Activated CD4-positive, alpha-beta T cell treated with anti-CD3 and anti-CD28 coated beads for 1 hour (primary cell): ENCODE measurements at places on chromosomes 3 and 15.

GRCh38 chr15:30008156-30008555 lies 74.6 kb upstream of the GOLGA8J start:
- DNase-seq: no peak

GRCh38 chr3:105832644-105833043 lies 36.2 kb downstream of the CBLB start:
- no peak for DNase-seq

GRCh38 chr3:105516972-105517371 lies 150.3 kb downstream of the ALCAM start:
- DNase-seq: no peak

DNA sequence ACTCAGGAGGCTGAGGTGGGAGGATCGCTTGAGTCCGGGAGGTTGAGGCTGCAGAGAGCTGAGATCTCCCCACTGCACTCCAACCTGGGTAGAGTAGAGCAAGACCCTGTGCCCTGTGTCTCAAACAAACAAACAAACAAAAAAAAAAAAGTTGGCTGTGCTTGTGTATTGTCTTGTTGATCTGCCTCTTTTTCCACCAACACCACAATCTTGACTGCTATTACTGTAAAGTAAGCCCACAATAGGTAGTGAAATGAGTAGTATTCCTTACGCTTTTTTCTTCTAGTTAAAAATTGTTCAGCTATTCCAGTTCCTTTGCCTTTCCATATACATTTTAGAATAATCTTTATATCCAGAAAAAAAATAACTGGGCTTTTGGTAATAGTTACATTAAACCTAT lies 35.5 kb downstream of the PTH1R start:
- DNase-seq: no peak

DNA sequence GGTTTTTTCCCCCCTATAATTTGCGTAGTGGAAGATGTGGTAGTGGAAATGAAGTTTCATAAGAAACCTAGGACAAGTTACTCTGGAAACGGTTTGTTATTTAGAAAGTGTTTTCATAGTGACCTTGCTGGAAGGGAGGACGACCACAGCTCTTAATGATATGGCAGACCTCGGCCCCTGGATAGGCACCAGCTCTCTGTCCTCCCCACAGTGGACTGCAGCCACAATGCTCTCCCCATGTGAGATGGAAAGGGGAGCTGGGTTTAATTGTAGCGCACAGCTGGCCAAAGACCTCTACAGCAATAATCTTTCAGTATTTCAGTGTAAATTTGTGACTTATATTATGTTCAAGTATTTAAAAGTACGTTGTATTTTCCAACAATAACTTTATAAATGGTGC lies 151.2 kb downstream of the PLCL2 start:
- DNase-seq: no peak

GRCh38 chr3:42498034-42498433 lies 4.4 kb upstream of the VIPR1 start:
- no peak for DNase-seq

GRCh38 chr3:58029842-58030584 lies 21.8 kb downstream of the FLNB start:
- no peak for DNase-seq

DNA sequence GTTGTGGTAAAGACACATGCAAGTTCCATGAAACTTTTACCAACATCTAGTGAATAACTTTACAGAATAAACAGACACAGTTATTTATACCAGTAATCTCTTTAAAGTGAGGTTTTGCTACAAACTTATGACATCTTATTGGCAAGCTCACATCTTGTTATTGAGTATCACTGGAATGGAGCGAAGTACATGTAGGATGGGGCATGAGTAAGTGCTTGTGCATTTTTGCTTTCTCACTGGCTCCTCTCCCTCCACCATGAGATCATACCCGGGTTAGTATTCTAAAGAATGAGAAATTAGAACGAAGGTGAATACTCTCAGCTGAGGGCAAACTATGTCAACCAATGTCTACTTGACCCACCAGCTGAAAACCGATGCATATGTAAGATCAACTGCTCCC lies 193.3 kb upstream of the ZNF717 start:
- DNase-seq: no peak

DNA sequence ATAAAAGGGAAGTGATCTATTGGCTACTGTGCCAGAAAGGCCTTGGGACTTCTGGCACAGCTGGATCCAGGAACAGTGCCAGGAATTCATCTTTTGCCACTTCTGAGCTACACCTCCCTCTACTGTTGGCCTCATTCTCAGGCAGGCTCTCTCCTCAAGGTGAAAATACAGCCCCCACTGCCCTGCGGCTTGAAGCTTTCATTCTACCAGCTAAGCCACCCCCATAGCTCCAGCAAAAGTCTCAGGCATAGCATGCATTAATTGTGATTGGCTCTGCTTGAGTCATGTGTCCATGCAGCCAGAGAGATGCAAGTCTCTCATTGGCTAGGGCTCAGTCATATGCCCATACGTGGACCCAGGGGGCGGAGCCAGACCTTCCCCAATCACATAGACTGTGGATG lies 142.4 kb downstream of the TPRA1 start:
- no peak for DNase-seq

GRCh38 chr3:82736696-82737277 lies 975.3 kb upstream of the GBE1 start:
- no peak for DNase-seq

DNA sequence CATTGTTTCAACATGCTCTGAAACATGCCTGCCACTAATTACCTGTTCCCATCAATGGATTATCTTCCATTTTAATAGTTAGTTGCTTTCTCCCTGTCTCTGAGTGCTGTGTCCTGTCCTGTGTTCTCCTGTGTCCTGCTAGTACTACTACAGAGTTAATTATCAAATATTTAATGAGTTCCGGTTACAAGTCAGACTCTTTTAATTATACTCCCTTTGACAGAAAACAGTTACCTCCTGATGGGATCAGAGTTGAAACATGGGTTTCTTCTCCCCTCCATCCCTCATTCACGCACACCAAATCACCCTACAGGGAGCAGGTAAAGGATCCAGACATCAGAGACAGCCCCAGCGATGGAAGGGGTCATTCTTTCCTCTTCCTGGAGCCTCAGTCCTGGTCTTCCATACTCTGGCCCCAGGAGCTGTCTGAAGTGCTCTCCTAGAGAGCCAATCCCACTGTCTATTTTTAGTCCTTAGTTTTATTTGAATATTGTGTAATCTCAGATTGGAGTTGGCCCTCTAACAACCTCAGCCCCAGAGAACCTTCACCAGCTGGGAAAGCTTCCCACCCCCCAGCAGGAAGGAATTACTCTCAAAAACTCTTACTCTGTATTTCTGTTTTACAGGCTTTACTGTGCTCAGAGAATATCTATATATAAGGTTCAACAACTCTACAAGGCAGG lies 137.0 kb upstream of the C2CD4B start:
- DNase-seq: no peak

DNA sequence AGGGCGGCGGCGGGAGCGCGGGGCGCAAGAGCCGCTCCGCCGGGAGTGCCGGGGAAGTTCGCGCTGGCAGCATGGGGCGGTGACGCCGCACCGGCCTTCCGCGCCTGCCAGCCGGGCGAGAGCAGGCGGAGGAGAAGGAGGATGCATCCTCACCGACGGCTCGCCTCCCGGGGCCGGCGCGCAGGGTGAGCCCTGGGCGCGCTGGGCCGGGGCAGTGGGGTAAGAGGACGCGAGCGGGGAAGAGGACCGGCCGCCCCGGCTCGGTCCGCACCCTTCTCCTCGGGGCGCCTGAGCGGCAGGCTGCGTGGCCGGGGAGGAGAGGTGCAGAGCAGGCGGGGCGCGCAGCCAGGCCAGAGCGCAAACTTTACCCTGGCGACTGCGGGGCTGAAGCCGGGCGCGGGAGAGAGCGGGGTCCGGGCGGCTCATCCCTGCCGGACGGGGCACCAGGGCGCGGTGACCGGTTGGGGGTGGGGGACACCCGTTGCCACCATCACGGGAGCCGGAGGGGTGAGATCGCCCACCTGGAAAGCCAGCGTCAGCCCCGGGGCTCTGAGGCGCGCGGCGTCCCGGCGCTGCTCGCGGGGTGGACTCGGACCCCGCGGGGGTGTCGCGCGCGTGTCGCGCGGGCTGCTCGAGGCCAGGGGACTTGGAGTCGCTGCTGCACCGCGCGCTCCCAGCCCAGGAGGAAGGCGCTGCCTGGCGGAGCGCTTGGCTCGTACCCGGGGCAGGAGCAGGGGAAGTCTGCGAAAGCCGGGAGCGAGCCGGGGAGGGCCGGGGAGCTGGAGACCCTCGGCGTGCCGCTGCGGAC lies 542 bp downstream of the GABRA5 start:
- DNase-seq: no peak

DNA sequence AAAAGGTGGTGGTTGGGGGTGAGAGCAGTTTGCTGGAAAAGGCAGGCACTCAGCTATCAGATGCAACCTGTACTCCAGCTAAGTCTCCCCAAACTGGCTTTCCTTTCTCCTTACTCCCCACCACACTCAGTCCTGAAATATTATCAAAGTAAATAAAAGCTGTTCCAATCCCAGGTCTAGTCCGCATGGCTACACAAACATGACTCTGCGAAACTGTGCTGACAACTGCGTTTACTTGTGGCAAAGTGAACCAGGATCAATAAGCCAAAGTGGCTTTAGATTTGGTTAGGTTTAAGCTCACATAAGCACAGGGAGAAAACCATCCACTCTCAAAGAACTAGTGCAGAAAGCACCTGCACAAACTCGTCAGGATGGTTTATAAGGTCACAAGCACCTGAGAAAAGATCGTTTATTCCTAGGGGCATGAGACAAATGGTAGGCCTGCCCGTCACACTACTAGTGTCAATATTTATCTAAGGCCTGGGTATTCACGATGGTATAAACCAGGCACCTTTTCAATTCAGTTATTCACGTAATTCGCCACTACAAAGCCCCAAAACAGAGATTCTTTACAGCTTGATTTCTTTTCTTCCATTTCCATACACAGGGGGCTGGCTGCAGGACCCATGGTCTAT lies 25.3 kb downstream of the LRIG1 start:
- no peak for DNase-seq

GRCh38 chr15:50009634-50010033 lies 109.4 kb downstream of the ATP8B4 start:
- DNase-seq: no peak

DNA sequence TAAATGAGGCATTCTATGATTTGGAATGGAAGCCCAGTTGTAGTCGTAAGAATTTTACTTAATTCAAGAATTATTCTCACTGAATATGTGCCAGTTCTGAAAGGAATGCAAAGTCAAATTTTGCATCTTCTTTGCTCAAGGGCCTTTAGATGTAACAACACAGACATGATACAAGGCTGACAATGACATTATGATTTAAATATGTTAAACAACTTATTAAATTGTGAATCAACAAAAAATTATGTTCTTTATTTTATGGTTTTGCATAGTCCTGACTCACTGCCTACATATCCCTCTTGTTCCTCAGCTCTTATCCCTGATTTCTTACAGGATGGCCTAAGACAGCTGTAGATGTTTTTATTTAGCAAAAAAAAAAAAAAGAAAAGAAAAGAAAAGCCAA lies 170.9 kb upstream of the NR2E3 start:
- no peak for DNase-seq

DNA sequence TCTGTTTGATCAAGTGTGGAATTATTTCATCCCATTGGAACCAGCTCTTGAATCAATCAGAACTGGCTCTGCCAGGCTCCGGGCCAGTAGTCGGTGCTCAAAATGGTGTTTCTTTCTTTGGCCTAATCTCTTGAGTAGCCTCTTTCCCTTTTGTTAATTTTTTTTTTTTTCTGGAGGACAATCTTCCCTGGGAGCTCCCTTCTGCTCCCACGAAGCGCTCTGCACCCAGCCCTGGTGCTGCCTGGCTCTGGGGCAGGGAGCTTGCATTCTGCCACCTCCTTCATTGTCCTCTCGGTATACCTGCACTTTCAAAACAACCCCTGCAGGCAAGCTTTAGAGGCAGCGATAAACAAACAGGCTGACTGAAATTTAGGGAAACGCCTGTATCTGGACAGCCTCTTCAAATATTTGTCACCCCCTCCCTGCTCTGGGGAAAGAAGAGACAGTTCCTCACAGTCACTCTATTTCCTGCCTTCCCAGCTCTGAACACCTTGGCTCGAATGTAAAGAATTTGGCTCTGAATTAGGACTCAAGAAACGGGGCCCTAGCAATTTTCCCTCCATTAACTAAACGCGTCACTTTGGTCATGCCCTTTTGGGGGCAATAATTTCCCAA lies 1.1 kb upstream of the THSD4 start:
- DNase-seq: no peak

GRCh38 chr3:25856902-25857518 lies 67.1 kb downstream of the OXSM start:
- DNase-seq: no peak

GRCh38 chr3:43998836-43999727 lies 242.6 kb upstream of the TOPAZ1 start:
- DNase-seq: no peak

DNA sequence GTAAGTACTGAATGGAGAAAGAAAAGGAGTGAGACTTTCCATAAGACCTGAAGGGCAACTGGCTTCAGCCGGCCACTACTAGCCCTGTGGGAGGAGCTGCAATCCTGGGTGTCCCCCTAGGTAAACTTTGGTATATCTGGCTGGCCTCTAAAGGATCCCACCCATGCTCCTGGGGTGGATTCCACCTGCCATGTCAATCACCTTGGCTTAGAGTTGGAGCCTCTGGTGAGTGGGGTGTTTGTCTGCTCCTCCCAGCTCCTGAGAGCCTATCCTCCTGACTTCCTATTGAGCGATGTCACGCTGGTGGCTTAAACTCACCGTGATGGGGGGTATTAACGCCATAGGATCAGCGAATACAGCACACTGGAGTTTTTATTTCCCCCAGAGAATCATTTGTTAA lies 2.6 kb downstream of the SPTBN5 start:
- DNase-seq: no peak

DNA sequence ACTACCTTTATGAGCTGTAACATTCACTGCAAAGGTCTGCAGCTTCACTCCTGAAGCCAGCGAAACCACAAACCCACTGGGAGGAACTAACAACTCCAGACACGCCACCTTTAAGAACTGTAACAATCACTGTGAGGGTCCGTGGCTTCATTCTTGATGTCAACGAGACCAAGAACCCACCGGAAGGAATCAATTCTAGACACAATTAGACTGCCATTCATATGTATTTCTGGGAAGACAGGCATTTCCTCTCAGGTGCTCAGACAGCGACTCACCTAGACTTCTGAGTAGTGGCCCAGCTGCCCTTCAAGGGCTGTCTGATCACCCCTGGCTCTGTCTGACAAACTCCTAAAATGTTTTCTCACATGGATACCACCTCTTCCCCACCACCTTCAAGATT lies 506.8 kb downstream of the PDCD6IP start:
- DNase-seq: no peak

GRCh38 chr3:133949438-133949837 lies 53.8 kb upstream of the RAB6B start:
- no peak for DNase-seq

GRCh38 chr15:57534281-57534680 lies 57.4 kb upstream of the MYZAP start:
- DNase-seq: no peak

- no peak for DNase-seq
Measured at GRCh38 chr15:80654299-80654698, 40.8 kb upstream of the ABHD17C start.

- DNase-seq: no peak
Measured at GRCh38 chr3:2823031-2823430, 287.1 kb downstream of the IL5RA start.

DNA sequence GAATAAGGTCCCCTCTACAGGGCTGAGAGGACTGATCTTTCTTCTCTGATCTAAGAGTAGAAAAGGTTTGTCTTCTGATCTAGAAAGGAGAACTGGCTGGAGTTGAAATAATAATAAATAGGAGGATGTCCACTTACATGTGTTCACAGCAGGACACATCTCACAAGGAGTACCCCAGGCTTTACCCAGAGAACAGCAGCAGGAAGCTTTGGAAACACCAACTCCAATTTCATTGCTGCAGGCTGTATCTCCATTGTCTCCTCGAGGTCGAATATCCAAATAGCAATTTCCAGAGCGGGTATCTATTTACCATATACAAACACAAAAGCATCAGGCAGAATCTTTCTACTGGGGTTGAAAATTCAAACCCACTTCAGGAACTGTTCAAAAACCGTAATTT lies 136.6 kb downstream of the DUT start:
- no peak for DNase-seq
